Stimulated activated CD4-positive, alpha-beta T cell treated with anti-CD3 and anti-CD28 coated beads, Interleukin-1b, Interleukin-23, amount 100 ng/mL, for 24 hours (primary cell): ENCODE measurements at places on chromosomes 13 and 19.

DNA sequence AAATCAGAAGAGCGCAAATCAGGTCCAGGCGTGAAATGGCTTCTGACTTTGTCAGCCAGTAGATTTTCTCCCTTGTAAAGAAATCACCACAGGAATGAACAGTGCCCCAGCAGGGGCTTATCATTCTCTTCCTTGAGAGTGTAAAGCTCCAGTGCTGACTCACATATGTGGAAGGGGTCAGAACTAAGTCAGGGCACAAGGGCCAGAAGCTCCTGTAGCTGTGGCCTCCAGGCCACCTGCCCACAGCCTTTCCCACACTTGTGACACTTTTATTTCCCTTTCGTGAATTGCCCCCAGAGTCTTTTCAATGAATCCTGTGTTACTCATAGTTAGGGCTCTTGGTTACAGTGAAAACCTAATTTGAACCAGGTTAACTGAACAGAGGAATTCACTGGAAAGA lies 99.6 kb downstream of the SUCLA2 start:
- no peak for DNase-seq

DNA sequence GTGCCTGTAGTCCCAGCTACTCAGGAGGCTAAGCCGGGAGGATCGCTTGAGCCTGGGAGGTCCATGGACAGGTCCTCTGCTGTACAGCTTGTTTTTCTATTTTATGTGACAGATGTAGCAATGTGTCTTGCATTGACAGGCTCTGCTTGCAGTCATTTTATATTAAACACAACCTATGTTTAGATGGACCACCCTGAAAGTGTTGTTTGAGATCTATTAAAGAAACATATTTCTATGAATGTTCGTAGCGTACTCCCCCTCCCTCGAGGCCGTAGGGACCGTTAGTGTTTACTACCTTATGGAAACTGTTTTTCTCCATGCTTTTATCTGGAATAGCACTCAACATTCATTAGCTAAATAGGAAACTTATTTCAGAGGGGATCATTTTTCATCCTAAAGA lies 64.9 kb upstream of the RNF113B start:
- DNase-seq, result no peak

DNA sequence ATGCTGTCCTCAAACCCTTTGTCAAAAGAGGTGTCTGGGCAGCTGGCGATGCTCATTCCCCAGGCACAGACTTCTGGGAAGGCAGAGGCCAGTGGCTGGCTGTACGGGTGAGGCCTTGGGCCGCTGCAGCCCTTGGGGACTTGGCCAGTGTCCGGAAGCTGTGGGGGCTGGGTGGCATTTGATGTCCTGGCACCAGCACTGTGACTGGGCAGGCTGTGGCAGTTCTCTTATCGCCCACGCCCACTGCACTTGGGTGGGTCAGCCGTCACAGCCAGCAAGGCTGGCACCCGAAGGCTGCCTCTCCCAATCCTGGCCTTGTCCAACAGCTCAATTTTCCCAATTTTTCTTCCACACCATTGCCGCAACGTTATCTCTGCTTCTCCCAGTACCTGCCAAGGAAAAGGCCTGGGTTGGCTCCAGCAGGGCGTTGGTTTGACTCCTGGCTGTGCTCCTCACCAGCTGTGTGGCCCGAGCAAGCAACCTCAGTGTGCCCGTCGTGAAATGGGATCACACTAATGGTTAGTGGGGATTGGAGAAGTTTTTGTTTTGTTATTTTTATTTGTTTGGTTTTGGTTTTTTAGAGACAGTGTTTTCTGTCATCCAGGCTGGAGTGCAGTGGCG lies 12.7 kb upstream of the SLC44A2 start:
- no peak for DNase-seq

GRCh38 chr19:5025027-5025426 lies 56.1 kb downstream of the KDM4B start:
- DNase-seq, result no peak

- no peak for DNase-seq
Measured at GRCh38 chr13:65965501-65965900, 1264.6 kb downstream of the PCDH9 start.

- no peak for DNase-seq
Measured at GRCh38 chr19:13066933-13067807, 35.5 kb downstream of the LYL1 start.

DNA sequence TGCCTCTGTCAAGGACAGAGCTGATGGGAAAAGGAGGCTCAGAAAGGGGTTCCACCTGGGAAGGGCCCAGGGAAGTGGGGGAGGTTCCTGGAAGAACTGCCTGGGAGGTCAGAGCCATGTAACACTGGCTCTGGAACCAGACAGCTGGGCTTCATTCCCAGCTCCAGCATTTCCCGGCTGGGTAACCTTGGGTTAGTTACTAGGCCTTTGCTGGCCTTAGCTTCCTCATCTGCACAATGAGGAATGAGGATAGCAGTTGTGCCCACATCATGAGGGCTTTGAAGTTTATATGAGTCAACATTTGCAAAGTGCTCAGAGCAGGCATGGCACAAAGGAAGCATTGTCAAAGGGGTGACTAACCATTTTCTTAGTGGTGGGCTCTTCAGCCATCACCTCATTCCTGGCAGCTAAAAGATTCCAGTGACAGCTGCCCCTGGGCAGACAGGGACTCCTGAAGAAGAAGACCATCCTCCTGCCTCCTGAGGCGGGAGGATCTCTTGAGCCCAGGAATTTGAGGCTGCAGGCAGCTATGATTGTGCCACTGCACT lies 1.7 kb upstream of the DNAJB1 start:
- DNase-seq, result no peak

DNA sequence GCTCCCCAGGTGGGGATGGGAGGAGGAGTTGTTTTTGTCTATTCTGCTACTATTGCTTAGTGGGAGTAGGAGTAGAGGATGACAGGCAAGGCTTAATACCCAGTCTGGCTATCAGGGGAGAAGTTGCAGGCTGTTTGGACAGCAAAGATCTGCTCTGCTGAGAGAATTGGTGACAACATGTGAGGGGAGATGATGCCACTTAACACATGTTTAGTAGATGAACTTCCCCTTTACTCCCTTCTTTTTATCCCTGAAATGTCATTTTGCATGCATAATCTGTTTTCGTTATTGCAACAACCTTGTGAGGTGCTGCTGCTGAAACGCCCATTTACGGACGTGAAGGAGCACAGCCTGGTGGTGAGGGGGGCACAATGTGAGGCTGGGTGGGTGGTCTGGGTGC lies 3.0 kb upstream of the CYP4F12 start:
- DNase-seq, result no peak

GRCh38 chr19:13231663-13232062 lies 81.5 kb downstream of the IER2 start:
- no peak for DNase-seq

DNA sequence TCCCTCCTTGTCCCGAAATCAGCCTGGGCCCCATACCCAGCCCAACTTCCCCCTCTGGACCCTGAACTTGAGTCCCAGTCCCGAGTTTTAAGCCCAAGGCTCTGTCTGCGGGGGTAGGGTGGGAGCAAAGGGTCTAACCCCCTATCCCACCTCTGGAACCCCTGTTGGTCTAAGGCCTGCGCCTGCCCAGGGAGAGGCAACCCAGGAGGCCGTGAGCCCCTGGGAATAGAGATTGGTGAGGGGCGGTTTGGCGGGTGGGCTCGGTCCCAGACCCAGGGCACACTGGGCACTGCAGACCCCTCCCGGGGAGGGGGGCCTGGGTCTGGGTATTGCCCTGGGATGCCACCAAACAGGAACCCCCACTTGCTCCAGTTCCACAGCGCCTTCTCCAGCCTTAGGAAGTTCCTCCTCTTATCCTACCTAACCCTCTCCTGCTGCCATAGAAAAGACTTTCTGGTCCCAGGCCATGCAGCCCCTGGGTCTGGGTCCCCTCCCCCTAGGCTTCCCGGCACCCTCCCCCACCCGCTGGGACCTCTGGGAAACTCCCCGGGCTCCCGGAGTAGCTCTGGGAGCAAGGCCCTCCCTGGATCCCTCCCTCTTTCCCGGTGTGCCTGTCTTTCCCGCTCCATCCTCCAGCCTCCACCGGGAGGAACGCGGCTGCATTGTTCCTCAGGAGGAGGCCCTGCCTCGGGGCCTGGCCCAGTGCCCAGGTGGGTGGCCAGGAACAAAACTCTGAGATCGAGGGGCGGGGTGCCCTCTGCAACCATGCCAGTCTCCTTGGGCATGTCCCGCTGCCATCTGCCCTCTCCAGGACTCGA lies 33.6 kb upstream of the NANOS3 start:
- no peak for DNase-seq

- DNase-seq, result no peak
Measured at GRCh38 chr19:53055117-53055516, 10.6 kb downstream of the ERVV-2 start.

- no peak for DNase-seq
Measured at GRCh38 chr13:95724252-95724651, 47.3 kb downstream of the DNAJC3 start.
